ENCODE measurements at places on chromosomes 7 and 10.

DNA sequence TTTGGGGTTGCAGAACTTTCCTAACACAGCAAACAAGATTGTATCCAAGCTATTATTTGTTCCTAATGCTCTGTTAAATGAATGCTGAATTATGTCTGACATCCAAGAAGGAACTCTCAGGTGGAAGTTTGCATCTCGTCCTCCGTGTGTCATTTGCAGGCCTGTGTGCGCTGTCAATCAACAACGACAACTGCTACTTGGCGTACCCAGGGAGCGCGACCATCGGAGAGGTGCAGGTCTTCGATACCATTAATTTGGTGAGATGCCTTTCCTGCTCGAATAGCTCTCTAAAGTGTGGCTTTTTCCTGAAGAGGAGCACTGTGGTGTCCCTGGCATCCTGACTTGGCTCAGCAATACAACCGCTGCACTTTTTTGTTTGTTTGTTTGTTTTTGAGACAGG, 26.9 kb downstream of the WIPI2 start:
- no peak for DNase-seq

DNA sequence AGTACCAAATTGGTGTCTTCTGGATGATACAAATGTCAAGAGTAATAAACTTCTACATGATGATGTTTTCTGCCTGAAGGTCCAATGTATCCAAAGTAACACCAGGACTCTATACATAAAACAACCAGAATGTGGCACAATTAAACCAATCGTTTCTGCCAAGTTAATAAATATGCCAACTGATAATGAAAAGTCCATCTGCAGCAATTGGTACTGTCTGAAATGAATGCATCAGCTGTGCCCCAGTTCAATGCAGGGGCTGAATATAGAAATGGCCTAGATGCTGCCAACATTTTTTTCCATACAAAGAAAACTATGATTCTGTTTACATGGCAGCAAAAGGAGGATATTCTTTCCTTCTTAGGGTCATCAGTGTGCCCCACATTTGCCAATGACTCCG, 137.2 kb upstream of the LSM8 start:
- no peak for DNase-seq

- DNase-seq: no peak
Observed at GRCh38 chr10:118163217-118163616, 116.5 kb upstream of the RAB11FIP2 start.

- no peak for DNase-seq
Observed at GRCh38 chr10:30857803-30858202, 173.9 kb downstream of the ZNF438 start.

DNA sequence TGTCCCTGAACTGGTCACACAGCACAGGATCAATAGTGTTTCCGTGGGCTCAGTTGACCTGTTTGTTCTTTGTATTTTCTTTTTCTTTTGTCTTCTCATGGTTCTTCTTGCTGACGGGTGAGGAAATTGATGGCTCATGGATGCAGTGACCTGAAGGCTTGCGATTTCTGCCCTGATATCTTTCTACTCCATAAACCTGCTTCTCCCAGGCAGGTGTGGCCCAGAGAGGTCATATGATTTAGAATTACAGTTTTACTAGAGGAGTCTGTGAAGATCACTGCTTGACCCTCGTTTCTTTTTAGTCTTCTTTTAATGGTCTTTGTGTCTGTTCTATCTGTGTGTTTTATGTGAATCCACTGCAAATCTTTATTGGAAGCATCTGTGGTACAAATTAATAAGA, 195.1 kb upstream of the KLF6 start:
- no peak for DNase-seq

DNA sequence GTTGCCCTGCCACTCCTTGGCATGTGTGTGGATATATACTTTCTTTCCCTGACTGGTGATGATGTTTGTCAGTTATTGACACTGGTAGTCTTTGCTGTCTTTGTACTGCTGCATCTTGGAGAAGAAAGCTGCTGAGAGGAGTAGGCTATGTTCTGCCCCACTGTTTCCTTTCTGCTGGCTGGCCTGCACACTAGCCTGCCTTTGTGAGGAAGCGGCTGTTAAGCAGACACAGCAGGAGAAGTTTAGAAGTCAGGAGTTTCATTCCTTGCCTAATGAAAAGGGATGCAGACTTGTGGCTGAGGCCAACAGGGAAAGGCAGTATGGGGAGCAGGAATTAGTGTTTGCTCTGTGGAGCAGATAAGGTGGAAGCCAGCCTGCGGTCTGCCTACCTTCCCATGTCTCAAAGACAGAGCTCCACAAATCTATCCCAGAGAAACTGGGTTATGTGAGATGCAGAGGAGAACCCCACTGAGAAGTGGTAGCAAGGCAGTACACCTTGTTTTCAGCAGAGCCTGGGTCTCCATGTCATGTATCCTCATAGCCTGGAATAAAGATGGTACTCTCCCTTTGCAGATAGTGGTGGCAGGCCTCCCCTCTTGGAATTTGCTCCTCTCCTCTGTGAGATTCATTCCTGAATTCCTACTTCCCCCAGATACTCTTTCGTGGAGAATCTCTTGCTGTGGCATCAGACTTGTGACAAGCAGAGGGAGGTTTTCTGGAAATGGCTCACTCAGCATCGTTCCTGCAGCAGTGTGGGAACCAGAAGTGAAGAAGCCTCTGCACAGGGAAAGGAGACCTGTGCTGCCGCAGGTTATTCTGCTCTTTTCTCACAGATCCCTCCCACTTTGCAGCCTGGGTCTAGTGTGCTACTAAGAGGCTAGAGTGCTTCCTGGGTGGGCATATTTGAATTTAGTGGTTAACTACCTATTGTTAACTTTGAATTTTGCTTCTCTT, 130.2 kb downstream of the LRRC4 start:
- DNase-seq: peak; percentile 30

DNA sequence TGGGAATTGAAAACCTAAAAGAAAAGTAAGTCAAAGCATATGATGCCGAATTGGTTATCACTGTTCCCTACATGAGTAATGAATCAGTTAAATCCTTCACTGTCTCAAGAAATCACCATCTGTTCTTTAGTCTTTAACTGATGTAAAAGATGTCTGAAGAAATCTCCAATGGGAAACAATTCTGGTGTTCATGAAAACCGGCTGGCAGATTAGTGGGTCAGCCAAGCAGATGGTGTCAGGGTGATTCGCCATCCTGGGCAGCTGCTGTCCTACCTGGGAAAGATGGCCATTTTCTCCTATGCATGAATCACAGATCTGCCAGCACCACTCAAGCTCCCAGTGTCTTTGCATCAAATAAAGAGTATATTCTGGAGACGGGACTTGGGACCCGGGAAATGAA, 925.2 kb upstream of the GHITM start:
- DNase-seq: no peak

- DNase-seq: peak; percentile 51
Observed at GRCh38 chr10:120456626-120457430, at the start of gene PLPP4. TSS of gene PLPP4 (plus strand) at chr10:120457227. CDS start at chr10:120457306, 79 bp downstream.

DNA sequence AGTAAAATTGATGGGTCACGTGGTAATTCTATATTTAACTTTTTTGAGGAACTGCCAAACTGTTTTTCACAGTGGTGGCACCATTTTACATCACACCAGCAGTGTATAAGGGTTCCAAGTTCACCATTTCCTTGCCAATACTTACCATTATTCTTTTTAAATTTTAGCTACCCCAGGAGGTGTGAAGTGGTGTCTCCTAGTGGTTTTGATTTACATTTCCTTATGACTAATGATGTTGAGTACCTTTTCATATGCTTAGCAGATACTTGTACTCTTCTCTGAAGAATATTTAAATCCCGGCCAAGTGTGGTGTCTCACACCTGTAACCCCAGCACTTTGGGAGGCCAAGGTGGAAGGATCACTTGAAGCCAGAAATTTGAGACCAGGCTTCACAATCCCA, 28.5 kb downstream of the FHIP2A start:
- DNase-seq: no peak

GRCh38 chr7:74380720-74381119, 73.0 kb upstream of the GTF2IRD1 start:
- no peak for DNase-seq

DNA sequence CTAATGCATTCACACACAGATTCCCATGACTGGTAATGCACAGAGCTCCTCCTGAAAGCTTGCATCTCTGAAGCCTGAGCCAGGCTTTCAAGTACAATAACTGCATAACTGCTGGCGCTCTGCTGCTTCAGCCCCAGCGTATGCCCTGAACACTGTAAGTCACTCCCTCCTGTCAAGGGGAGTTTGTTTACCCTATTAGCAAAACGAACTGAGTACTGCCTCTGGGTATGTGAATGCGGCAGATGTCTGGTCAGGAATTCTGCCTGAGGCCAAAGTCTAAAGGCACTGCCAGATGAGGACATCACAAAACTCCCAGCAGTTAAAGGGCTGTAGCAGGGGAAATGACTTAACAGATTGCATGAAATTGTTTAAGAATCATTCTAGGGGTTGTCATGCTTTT, 97.7 kb downstream of the NRCAM start:
- no peak for DNase-seq

- DNase-seq: no peak
Observed at GRCh38 chr10:1779796-1780195, 42.5 kb upstream of the ADARB2 start.

GRCh38 chr10:100696477-100696901, 48.9 kb upstream of the PAX2 start:
- no peak for DNase-seq

- no peak for DNase-seq
Observed at GRCh38 chr7:25408876-25409275, 180.6 kb upstream of the NPVF start.

GRCh38 chr10:89992575-89992974, 291.2 kb downstream of the KIF20B start:
- no peak for DNase-seq

GRCh38 chr7:51198654-51199053, 118.0 kb downstream of the COBL start:
- DNase-seq: no peak

DNA sequence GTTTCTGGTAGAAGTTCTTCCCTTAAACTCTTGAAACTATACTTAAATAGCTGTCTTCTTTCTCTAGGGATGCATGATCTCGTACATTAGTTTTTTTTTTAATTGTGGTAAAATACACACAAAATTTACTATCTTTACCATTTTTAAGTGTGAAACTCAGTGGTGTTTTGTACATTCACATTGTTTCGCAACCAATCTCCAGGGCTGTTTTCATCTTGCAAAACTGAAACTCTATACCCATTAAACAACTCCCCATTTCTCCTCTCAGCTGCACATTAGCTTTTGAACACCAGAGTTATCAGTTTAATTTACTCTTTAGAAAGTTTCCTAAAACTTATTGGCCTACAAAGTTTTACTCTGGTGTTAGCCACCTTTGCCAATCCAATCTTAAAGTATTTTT, 45.5 kb upstream of the PRKAR2B start:
- DNase-seq: no peak

DNA sequence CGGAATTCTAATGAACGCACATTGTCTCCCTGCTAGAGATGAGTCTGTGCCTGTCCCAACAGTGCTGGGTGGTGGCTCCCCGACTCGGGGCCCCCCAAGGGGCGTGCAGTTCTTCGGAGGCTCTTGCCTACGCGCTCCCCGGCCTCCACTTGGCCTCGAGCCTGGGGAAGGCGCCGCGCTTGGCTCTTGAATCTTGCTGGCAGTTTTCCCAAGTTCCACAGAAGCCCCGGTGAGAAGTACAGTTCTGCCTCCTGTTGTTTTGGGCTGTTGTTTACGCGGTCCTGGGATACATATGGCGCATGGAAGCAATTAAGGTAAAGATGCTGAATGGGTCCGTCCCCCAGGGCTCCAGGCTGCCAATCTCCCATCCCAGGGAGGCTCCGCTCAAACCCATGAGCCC, 32.6 kb upstream of the UNCX start:
- no peak for DNase-seq

DNA sequence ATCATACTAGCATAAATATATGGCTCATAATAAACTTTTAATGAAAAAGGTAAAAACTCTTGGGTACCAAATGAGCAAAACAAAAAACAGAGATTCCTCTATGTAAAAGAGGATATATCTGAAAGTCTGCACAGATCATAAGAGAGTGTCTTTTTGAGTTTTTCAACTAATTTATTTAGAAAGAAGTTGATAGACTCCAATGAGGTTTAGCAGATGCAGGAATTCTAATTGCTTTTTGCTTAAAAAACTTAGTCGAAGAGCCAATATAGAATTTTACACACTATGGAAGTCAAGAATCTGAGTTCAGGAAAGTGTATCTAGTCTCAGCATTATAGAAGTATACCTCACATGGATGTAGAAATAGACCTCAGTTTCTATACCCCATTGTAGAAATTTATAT, 3.4 kb upstream of the MLLT10 start:
- DNase-seq: no peak

- no peak for DNase-seq
Observed at GRCh38 chr7:154342971-154343633, 290.9 kb downstream of the DPP6 start.

DNA sequence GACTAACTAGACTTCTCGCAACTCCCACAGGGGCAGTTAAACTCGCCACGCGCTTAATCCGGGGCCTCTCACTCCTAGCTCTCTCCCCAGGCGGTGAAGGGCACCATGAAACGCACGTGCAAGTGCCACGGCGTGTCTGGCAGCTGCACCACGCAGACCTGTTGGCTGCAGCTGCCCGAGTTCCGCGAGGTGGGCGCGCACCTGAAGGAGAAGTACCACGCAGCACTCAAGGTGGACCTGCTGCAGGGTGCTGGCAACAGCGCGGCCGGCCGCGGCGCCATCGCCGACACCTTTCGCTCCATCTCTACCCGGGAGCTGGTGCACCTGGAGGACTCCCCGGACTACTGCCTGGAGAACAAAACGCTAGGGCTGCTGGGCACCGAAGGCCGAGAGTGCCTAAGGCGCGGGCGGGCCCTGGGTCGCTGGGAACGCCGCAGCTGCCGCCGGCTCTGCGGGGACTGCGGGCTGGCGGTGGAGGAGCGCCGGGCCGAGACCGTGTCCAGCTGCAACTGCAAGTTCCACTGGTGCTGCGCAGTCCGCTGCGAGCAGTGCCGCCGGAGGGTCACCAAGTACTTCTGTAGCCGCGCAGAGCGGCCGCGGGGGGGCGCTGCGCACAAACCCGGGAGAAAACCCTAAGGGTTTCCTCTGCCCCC, 19.5 kb downstream of the WNT8B start:
- peak; percentile 60 for DNase-seq

GRCh38 chr10:119029613-119030420, at the start of gene NANOS1:
TSS of gene NANOS1 (plus strand) at chr10:119029714. CDS start at chr10:119029802, 88 bp downstream.
- DNase-seq: peak; percentile 26

DNA sequence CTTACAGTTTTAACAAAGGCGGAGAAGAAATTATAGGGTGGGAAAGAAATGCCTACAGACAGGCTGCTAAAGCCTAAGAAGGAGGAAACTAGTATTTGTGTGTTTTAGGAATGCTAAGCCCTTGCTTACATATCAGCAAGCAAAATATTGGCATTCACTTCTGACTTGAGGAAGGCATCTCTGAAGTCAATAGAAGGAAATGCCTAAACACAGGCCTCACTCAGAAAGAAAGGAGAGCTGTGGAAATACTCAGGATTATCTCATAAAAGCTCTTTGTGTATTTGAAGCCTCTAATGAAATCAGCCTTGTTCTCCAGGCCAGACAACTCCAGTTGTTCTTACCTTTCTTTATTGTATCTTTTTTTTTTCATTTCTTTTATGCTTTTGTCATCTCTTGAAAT, 158.0 kb downstream of the AUTS2 start:
- no peak for DNase-seq

GRCh38 chr10:122954731-122955050, 664 bp upstream of the C10orf88 start:
- DNase-seq: no peak

- no peak for DNase-seq
Observed at GRCh38 chr10:75682649-75683557, 251.5 kb downstream of the LRMDA start.
